T follicular helper cell (primary cell): ENCODE measurements at places on chromosomes 3 and 15.

DNA sequence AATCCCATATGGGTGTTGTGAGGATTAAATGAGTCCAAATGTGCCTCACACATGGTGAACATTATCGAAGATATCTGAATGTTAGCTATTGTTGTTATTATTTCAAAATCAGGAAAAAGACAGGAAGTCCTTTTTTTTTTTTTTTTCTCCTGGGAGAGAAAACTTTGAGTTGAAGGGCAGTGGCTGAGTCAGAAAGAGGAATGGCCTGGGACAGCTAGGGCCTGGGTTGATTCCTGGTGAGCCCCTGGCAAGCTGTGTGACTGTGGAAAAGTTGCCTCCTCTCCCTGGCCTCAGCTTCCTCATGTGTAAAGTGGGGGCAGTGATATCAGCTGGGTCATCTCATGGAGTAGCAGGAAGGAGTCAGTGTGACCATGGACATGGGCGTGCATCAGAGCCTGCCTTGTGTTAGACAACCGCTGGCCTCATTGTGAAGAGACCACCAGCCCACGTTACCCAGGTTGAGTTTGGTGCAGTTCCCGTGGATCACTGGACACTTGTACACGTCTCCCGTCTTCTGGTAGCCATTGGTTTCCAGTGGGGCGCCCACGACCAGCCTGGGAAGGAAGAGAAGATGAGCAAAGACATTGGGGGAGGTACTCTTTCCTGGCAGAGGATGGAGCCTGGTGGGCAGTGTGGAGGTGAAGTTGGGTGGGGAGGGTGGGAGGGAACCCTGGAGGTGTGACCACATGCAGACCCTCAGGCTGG is 63.1 kb downstream of the ITGA11 start:
- no peak for DNase-seq

- DNase-seq: no peak
Observed at GRCh38 chr3:111714305-111714704, 119.2 kb upstream of the ZBED2 start.

DNA sequence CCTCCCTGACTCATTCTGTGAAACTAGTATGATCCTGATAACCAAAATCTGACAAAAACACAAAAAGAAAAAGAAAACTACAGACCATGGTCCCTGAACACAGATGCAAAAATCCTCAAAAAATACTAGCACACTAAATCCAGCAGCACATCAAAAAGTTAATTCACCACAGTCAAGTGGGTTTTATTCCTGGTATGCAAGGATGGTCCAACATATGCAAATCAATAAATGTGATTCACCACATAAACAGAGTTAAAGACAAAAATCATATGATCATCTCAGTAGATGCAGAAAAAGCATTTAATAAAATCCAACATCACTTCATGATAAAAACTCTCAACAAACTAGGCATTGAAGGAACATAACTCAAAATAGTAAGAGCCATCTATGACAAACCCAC is 12.8 kb downstream of the SAXO2 start:
- no peak for DNase-seq

DNA sequence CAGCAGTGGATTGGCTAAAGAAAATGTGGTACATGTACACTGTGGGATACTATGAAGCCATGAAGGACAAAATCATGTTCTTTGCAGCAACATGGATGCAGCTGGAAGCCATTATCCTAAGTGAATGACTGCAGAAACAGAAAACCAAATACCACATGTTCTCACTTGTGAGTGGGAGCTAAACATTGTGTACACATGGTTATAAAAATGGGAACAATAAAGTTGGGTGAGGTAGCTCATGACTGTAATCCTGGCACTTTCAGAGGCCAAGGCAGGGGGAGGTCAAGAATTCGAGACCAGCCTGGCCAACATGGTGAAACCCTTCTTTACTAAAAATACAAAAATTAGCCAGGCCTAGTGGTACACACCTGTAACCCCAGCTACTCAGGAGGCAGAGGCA is 3.6 kb upstream of the OR4F6 start:
- DNase-seq: no peak
